ENCODE measurements at places on chromosomes 13 and 19.

- DNase-seq, result no peak
Measured at GRCh38 chr13:113654591-113655345, 3.2 kb downstream of the ATP4B start.

- DNase-seq, result no peak
Measured at GRCh38 chr19:19207637-19208572, 3.9 kb upstream of the NCAN start.

DNA sequence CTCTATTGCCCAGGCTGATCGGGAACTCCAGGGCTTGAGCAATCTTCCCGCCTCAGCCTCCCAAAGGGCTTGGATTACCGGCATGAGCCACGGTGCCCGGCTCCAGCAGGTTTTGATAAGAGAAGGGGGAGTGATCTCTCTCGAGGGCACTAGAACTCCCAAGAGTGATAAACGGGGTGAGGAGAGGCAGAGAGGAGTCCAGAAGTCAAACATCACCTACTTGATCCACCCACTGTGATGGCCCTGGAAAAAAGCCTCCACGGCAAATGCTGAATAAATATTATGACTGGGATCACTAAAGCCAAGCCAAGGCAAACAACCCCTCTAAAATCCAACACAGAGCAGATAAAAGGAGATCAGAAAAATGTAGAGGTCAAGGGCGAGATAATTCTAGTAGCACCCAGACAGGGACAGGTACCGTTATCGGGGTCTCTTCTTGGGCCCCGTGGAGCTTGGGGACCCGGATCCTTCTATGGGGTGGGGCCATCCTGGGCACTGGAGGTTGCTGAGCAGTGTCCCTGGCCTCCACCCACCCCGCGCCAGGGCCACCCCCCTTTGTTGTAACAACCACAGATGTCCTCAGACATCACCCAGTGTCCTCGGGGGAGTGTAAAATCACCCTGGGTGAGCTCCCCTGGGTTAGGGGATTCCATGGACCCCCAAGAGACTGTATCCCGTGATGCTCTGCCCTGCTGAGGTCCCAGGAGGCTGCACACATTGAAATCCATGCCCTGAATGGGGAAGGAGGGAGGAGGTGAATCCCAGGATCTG is 3.7 kb upstream of the CREB3L3 start:
- DNase-seq, result no peak

DNA sequence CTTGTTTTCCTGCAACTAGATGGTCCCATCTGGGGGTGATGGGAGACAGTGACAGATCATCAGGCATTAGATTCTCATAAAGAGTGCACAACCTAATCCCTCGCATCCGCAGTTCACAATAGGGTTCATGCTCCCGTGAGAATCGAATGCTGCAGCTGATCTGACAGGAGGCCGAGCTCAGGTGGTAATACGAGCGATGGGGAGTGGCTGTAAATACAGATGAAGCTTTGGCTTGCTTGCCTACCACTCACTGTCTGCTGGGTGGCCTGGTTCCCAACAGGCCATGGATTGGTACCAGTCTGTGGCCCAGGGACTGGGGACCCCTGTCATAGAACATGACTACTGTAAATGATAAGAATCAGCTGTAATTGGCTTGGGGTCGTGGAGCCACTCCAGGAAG is 28.0 kb downstream of the WDR88 start:
- no peak for DNase-seq

DNA sequence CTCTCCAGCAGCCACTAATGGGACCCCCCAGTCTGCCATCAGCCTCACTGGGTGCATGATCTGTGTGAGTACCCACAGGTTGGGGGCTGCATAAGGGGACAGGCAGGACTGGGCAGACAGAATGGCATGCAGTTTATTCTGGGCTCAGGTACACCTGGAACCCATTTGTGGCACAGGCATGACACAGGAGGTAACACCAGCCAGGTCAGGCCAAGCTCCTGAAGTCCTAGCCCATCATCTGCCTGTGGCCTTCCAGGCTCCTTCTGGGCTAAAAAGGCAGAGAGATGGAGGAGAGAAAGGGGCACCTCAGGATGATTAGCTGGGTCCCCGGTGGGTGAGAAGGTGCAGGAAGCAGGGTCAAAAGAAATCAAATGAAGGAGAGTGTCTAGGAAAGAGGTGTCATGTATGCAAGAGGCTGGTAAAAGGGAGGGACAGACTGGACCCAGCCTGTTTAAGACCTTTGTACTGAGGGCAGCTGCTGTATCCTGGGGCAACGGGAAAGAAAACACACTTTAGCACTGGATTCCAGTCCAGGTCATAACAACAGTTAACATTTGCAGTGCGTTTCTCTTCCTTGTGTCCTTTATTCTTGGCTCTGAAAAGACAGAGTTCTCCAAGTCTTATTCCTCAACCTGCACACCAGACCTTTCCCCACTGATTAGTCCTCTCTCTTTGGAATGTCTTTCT is 20.2 kb upstream of the DGKH start:
- no peak for DNase-seq

- DNase-seq, result no peak
Measured at GRCh38 chr13:41891119-41891518, 69.8 kb downstream of the VWA8 start.

DNA sequence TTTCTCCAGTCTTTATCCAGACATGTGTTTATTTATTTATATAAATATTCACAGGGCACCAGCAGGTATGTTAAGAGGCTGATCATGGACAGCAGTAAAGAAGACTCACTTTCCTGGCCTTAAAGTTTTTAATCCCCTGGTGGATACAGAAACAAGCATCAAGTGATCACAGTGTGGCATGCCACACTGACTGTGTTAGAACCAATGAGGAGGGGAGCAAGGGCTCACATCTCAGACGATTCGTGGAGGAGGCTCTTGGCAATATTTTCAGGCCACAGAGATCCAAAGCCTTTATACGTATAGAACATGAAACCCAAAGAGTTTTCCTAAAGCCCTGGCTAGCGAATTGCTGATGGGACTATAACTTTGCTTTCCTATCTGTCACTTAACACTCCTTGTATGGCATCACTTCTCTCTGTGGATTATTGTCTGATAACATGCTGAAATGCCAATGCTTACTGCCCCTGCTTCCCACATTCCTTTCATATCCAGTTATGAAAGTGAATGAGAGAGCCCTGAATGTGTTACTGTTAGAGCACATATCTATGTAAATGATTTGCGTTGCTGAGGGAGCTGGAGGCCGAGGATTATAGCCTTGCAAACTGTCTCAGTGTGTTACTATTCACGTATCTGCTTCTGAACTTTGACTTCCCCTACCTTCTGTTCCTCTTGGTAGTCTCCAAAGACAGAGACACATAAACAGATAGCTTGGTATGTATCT is 37.6 kb downstream of the POLR1D start:
- DNase-seq, result no peak

DNA sequence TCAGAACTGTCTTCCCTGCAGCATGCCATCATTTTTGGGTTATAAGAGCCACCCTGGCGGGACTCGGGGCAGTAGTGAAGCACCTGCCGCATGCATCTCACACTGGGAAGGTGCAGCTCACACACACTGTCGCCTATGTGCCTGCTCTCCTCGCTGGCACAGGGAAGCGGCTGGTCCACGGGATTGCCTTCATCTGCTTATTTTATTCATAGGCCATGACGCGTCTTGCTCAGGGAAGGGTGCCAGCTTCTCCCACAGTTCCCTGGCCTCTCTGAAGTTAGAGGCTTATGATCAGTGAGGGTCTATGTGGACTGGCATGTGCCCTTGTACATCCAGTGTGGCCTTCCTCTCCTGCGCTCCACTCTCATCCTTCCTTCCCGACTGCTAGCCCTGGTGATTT is 150.0 kb downstream of the KLF12 start:
- no peak for DNase-seq

- DNase-seq, result no peak
Measured at GRCh38 chr13:30840515-30840914, 65.6 kb upstream of the MEDAG start.

GRCh38 chr19:39082745-39083598 is 1.2 kb upstream of the ACP7 start:
- no peak for DNase-seq

DNA sequence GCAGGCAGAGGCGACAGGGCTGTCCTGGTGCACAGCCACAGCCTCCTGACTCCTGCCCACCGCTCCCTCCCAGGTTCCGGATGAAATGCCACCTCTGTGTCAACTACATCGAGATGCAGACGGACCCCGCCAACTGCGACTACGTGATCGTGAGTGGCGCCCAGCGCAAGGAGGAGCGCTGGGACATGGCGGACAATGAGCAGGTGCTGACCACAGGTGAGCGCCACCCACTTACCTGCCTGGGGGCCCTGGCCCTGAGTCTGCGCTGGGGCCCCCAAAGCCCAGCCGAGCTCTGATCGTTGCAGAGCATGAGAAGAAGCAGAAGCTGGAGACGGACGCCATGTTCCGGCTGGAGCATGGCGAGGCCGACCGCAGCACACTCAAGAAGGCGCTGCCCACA is 5.5 kb upstream of the MRI1 start:
- no peak for DNase-seq

- no peak for DNase-seq
Measured at GRCh38 chr19:54275951-54276350, 5.0 kb downstream of the LILRB2 start.

GRCh38 chr13:114110091-114110829 is 22.2 kb downstream of the RASA3 start:
- no peak for DNase-seq

DNA sequence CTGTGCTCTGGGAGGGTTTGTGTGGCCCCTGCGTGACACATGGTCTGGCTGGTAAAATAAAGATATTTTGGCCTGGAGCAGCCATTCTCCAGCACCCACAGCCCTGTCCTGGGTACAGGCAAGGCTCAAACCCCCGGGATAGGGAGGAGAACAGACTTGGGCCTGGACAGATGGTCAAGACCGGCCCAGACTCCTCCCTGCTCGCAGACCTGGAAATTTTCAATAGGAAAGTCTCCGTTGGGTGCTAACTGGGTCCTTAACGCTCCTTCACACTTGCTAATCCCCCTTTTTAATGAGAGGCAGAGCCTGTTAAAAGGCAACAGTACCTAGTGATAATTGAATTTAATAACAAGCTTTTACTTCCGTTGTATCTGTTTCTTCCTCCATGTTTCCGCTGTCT is 2.5 kb downstream of the PALM start:
- DNase-seq, result no peak

- peak; percentile 57 for DNase-seq
Measured at GRCh38 chr19:42184401-42184861, 33.0 kb downstream of the DEDD2 start.

GRCh38 chr19:16519230-16519687 is 23.0 kb downstream of the CHERP start:
- no peak for DNase-seq

- no peak for DNase-seq
Measured at GRCh38 chr13:64073203-64073602, 2657.6 kb upstream of the PCDH20 start.

GRCh38 chr13:45542391-45542790 is 73.1 kb downstream of the ERICH6B start:
- no peak for DNase-seq

GRCh38 chr13:101289764-101290163 is 126.5 kb downstream of the NALCN start:
- DNase-seq, result no peak

GRCh38 chr19:42386974-42387707 is 3.0 kb downstream of the CNFN start:
- DNase-seq, result peak; percentile 2

DNA sequence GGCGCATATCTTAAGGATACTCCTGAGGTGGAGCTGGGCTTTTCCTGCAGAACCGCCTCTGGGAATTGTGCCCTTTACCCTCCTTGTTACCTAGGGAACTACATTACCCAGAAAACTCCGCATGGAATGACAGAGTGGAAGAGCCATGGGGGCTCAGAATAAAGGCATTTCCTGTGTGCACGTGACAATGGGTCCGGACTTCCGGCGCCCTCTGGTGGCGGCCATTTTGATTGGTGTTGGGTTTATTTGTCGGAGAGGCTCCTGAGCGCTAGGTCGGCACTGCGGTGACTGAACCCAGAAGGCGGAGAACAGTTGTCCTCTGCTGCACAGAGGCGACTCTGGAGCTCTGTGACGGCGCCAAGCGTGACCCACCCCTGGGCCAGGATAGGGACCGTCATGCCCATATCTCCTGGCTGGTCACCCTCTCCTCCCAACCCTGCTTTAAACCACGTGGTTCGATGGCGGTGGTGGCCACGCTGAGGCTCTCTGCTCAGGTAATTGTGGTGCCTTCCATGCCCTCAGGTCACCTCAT is at the start of gene ZNF587B:
Gene ZNF587B, plus strand, starts transcription at position 229 of the 532 bp plus-strand sequence. Its CDS starts 230 bp downstream, at position 459.
- DNase-seq, result peak; percentile 3

DNA sequence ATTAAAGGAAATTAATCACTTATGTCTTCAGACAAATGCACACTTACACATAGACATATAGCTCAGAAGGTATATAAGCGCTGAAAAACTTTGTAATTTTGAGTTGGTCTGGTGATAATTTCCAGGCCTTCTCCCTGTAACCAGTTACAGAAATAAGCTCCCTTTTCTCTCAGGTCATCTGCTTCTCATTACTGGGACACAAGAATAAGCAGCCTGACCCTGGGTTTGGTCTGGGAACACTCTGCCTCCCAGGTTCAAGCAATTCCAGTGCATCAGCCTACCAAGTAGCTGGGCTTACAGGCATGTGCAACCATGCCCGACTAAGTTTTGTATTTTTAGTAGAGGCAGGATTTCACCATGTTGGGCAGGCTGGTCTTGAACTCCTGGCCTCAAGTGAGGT is 274.5 kb downstream of the LMO7 start:
- DNase-seq, result no peak

DNA sequence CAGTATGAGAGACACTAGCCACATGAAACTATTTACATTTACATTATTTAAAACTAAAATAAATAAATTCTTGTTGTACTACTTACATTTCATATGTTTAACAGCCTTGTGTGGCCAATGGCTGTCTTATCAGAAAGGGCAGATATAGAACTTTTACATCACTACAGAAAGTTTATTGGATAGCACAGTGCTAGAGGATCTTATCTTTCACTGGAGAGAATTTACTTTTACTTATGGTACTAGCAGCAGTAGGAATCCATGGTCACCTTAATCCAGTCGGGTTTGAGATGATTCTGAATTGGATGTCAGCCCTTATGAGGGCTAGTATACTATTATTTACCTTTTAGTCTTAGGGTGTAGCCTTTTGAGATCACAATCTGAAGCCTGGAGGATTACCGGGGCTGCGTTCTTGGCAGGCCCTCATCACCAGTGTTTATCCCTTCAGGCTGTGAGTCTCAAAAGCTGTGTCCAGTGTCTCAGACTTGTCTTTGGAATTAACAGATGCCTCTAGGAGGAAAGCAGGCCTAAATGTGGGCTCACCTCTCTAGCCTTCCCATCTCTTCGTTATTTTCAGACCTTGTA is 21.7 kb downstream of the IFT88 start:
- no peak for DNase-seq

DNA sequence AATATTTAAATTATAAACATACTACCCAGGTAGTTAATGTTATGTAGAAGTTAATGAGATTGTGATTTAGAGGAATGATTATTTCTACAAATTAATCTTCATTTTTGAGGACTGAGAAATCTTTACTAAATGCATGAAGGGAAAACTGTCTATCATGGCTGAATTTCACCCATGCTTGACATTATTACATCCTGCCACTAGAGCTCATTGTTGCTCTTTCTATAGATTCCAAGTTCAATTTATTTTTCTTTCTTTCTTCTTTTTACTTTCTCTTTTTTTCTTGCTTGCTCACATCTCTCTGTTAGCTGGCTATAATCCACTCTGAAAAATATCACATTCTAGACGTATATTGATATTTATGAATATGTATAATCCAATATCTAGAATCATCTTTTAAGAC is 505.0 kb upstream of the KLHL1 start:
- DNase-seq, result no peak
